ENCODE measurements at places on chromosomes 2 and 18.

DNA sequence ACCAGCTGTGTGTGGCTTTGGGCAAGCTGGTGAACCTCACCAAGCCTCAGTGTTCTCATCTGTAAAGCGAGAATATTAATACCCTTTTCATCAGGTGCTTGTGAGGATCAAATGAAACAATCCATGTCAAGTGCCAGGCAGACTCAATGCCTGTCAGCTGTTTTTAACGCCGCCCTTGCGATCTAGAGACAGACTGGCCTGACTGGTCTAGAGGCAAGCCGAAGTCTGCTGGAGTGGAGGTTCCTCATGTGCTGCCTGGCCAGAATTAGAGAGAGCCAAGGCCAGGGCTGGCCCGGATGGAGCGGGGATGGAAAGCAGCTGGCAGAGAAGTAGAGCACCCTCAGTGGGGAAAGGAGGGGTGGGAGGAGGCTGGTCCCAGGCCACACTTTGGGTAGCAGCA lies 74.5 kb upstream of the B3GNT7 start:
- DNase-seq = no peak

DNA sequence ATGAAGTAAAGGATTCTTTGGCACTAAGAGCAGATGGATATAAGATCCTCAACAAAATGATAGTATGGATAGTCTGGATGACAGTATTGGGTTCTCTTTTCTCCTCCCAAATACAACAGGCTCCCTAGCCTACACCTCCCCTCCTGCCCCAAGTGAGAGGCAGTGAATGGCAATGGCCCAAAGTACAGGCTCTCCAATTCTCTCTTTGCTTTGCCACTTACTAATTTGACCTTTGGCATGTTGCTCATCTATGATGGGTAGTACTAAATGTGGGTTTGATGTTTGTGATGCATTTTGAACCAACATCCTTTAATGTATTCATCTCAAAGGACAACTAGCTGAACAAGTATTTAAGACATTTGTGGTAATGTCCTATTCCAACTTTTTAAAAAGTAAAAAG lies 65.9 kb downstream of the EIF5B start:
- no peak for DNase-seq

- no peak for DNase-seq
These were observed 83.0 kb upstream of the CTDP1 start for GRCh38 chr18:79596446-79597175.

- no peak for DNase-seq
These were observed 318.6 kb downstream of the AKAIN1 start for GRCh38 chr18:4878480-4878879.

DNA sequence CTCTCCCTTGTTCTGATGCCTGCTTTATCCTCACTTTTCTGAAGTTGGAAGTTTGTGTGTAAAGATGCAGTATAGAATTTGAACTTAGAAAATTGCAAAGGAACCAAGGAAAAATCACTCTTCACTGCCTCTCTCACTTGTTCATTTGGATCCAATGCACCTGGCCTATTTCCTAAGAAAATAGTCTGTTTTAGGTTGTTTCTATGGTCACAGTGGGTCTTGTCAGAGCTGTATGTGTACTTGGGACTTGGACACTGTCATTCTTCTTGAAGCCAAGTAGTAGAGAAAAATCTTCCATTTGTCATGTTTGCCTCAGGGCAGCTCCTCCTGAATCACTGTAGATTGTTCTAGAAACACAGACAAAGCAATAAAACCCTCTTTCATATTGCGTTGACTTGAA lies 80.3 kb upstream of the SESTD1 start:
- no peak for DNase-seq

GRCh38 chr2:238160206-238161129 lies 1.7 kb downstream of the ERFE start:
- DNase-seq = no peak

DNA sequence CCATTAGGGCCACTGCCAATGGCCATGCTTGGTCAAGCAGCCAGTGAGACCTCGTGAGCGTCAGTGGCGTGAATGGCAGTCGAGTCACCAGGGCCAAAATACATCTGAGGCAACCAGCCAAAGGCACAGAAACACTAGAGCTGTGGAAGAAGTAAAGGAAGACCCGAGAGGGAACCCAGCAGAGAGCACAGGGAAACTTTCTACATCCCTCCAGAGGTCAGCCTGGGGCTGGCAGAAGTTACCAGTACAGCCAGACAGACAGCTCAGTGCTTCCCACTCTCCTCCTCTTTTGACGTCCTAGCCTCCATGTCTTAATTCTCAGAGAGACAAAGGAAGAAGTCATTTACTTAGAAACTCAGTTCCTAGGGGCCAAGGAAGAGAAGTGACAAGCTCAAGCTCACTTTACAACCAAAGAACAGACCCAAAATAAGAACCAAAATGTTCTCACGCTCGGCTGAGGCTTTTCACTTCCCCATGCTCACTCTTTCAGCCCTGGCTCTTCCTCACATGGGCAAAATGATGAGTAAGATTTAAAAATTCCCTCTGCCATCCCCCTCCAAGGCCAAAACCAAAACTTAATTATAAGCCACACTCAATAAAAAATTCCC lies 8.7 kb downstream of the CYRIA start:
- no peak for DNase-seq

- DNase-seq = no peak
These were observed 45.1 kb downstream of the COL5A2 start for GRCh38 chr2:189134485-189134884.

DNA sequence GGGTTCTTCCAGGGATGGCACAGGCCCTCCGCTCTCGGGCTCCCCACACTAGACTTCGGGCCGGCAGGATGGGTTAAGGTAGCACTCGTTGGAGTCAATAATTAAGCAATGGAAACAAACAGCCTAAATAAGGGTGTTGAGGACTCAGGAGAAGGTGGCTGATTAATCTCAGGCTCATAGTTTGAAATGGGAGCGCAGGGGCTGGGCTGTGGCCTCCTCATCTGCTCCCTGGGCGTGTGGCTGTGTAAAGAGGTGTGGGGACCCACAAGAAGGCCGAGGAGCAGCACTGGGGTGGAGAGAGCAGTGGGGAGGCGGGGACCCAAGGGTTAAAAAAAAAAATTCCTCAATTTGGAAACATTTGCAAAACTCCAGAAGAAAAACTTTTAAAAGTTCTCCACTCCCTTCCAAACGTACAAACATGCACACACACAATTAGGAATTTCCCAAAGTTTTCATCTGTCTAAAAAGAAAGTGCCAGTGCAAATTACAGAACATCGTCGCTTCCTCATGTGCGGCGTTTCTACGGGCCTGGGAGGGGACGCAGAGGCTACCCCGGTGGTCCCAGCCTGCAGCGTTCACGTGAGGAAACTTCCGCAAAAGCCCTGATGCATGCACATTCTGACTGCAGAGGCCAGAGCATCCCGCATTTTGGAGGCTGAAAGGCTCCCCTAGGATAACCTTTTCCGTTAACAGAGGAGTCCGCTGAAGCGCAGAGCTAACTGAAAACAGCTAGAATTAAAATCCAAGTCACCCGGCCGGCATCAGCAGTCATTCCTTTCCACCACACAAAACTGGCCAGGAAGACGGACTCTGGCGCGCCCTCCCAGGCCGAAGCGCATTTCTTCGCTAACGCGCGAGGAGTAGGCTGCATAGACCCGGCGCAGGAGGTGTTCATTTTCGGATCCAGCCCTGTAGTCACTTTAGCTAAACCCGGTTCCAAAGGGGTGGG lies 1.0 kb upstream of the TUBB6 start:
- no peak for DNase-seq

- no peak for DNase-seq
These were observed 22.5 kb upstream of the CDKL4 start for GRCh38 chr2:39266139-39266805.

- DNase-seq = no peak
These were observed 8.9 kb upstream of the AFF3 start for GRCh38 chr2:100151310-100151709.

- DNase-seq = no peak
These were observed 55.2 kb downstream of the CSRNP3 start for GRCh38 chr2:165524720-165525119.

DNA sequence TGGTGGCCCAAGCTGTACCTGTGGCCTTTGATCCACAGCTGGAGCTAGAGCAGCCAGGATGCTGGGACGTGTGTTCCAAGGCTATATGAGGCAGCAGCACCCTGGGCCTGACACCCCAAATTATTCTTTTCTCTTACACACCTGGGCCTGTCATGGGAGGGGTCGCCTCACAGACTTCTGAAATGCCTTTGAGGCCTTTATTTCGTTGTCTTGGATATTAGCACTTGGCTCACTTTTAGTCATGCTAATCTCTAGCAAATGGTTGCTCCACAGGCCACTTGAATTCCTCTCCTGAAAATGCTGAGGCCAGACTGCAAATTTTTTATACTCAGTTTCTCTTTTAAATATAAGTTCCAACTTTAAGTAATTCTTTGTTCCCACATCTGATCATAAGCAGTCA lies 22.0 kb upstream of the IL1R2 start:
- DNase-seq = no peak

GRCh38 chr2:241808721-241809382 lies at the start of gene NEU4:
Gene NEU4, plus strand, starts transcription at chr2:241809193. Its CDS starts 5,292 bp downstream, at chr2:241814485.
- DNase-seq = no peak

- no peak for DNase-seq
These were observed 36.9 kb downstream of the ATP9B start for GRCh38 chr18:79106084-79106483.

DNA sequence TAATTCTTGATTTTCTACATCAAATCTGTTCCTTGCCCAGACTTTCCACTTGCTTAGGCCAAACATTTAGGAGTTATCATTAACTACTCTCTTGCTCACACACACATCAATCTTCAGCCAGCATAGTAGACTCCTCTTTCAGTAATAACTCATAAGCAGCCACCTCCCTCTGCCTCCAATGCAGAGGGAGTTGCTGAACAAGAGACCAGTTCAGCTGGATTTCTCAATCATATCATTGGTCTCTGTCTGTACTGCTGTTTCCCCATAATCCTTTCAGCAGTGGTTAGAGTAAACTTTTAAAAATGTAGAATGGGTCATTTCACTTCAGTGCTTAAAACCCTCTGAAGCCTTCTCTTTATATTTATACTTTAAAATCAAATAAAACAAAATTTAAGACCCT lies 112.9 kb downstream of the SLC39A10 start:
- DNase-seq = no peak

DNA sequence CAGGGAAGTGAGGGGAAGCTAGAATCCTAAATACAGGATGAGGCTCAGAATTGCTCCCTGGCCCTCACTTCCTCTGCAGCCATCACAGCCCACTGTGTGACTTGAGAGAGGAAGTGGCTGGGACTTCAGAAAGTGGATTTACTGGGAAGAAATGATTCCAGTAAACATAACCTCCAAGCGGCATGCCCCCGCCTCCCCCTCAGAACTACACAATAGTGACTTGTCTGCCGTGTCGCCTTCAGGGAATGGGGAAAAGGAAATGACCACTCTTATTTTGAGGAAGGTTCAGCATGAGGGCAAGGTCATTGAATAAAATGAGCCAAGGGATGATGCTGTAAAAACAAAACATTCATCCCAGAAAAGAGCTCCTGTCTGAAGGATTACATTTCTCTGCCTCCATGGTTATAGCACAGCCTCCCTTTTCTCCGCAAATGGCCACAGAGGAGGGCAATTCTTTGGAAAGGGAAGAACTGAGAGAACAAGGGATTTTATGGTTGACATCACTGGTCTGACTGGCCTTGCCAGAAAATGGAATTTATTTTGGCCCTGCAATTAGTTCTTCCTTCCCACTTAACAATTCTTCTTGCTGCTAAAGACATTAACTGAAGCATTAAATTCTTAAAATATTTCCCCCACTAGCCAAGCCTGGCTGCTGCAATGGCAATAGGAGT lies 78.9 kb upstream of the DAPL1 start:
- DNase-seq = no peak

- DNase-seq = no peak
These were observed 192.5 kb downstream of the HAUS1 start for GRCh38 chr18:46296656-46297055.

GRCh38 chr2:218169757-218170546 lies 3.2 kb upstream of the CXCR1 start:
- no peak for DNase-seq

GRCh38 chr2:184654945-184655344 lies 56.6 kb downstream of the ZNF804A start:
- DNase-seq = no peak

- no peak for DNase-seq
These were observed 576.9 kb downstream of the ADCYAP1 start for GRCh38 chr18:1481577-1481976.

DNA sequence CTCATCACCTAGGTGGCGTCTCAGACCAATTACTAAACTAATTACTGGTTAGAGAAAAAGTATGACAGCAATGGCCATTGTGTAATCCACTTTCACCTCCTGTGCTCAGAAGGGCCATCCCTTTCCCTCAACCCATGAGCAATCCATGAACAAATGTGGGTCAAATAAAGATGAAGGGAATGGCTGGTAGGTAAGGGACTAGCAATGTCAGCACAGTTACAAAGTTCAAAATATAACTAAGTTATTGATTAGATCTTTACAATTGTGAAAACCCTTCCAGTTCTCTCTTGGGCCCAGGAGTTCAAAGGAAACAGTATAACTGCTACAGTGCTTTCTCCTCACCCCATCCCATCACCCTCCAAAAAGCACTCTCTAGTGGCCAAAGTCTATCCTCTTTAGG lies 98.3 kb downstream of the DTNA start:
- no peak for DNase-seq

GRCh38 chr2:10271509-10271908 lies 31.2 kb upstream of the HPCAL1 start:
- DNase-seq = no peak

DNA sequence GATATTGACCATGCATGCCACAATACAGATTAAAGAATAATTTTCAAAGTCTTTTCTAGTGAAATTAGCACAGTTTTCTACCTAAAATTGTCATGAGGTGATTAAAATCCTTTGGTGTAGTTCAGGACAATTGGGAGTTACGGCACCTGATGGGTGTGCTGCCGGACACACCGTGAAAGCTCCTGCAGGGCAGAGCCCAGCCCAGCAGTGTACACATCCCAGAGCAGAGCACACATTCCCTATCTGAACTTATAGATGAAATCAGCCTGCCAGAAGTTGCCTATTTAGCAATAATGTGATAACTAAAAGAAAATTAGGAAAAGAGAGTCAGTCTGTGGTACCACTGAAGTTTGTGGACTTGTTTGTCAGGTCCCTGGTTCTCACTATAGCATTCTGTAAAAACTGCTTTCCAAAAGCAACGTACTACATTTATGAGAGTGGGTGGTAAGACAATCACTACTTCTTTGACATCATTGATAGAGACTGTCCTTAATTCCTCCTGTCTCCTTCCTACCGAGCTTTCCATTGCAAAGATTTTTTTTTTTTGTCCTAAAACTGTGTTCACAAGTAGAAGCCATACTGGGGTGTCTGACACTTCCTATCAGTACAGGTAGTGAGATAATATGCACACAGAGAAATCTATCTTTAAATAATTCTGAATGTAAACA lies 3.4 kb downstream of the CYTIP start:
- no peak for DNase-seq

- DNase-seq = no peak
These were observed 155.6 kb downstream of the VWC2L start for GRCh38 chr2:214566457-214566856.

- no peak for DNase-seq
These were observed 123.2 kb downstream of the THADA start for GRCh38 chr2:43472527-43473194.

DNA sequence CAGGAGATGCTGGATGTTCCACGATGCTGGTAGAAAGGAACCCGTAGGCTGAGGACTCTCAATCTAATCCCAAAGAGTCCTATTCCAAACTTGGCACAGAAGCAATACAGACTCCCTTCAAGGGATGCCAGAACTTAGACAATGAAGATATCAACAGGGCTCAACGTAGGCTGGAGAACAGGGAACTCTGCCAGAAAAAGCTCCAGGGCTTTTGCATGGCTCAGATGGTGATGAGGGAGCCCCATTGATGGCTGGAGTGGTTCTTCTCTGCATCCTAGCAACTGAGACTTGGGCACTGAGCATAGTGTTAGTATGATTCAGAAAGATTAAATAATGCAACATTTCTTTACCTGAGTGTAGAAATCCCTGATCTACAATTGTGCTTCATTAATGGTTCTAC lies 117.2 kb upstream of the NCK2 start:
- DNase-seq = no peak
